ENCODE measurements at places on chromosomes 2 and 18.

- peak; percentile 13 for DNase-seq
These were observed 47.0 kb downstream of the REV1 start for GRCh38 chr2:99442837-99443236.

GRCh38 chr2:159035790-159036411 is 67.5 kb downstream of the TANC1 start:
- DNase-seq: no peak

DNA sequence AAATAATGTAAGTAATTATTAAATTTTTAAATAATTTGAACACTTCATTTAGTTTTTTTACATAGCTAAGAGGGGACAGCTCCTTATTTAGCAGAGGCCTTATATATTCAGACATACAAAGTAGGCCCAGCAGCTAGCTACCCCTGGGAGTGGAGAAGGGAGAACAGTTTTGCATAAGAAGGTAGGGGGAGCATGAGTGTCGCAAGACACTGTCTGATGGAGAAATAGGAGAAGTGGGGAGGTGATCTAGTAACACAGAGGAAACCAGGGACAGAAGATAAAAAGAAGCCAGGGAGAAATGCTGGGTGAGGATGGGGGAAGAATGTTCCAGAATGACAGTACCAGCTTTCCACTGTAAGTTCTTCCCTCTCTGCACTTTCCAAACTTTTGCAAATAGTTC is 16.0 kb upstream of the RGPD4 start:
- DNase-seq: no peak

DNA sequence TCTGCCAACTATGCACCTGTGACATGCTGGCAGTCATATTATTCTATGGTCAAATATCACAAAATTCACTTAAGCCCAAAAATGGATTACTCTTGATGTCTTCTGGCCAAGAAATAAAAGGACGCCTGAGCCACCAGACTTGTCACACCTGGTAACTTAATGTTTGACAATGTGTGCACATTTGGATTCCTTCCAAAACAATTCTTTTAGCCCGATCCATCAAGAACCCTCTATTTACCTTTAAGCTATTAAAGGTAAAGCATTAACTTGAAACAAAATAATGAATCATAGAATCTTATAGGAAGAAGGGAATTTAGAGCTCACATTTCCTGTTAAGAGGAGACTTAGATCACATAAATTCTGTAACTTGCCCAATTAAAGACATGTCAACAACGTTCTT is 46.5 kb upstream of the NFU1 start:
- DNase-seq: no peak

GRCh38 chr2:128279009-128279408 is 39.7 kb downstream of the HS6ST1 start:
- no peak for DNase-seq

DNA sequence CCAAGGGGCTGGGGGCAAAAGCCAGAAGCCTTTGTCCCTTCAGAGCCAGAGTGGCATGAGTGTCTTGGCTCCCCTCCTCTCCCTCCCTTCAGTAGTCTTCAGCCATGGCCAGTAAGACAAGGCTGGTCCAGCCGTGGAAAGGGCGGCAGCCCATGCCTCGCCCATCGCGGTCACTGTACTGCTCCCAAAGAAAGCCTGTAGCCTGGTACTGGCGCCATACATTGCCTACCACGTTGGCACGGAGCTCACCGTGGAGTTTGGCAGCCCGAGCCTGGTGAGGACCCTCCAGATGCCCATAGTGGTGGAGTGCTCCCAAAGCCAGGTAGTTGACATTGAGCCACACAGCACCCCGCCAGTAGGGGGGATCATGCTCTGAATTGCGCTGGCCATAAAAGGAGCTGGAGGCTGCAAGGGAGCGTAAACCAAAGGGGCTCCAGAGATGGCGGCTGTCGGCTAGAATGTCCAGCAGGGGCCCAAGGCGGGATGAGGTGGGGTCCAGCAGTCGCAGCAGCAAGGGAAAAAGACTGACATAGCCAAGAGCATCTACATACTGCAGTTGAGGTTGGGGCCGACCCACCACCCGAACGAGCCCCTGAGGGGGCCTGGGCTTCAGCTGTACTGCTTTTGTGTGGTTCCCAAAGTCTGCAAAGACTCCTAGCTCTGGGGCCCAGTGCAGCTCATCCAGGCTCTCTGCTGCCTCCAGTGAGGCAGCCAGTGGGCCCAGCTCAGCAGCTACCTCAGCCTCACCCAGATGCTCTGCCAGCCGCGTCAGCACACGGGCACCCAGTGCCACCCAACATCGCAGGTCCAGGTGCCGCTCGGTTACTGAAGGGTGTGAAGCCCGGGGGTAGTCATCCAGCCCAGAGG is 3.2 kb downstream of the WBP1 start:
- DNase-seq: no peak

DNA sequence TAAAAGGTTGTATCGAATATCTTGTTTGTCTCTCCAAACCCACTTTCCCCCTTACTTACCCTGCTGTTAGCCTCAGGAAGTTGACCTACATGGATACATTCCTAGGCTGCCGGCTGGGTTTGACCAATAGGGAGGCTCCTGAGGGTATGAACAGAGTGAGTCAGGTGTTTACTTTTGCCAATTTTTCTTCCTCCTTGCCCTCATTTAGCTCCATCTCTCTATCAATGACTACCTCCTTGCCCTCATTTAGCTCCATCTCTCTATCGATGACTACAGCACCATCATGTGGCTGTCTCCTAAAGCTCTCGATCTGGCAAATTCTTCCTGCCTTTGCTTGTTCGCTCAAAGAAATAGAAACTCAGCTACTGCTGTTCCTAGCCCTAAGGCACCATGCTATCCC is 571.9 kb upstream of the CRIM1 start:
- no peak for DNase-seq

GRCh38 chr2:200054681-200055468 is 99.5 kb downstream of the MAIP1 start:
- DNase-seq: no peak

GRCh38 chr2:88350331-88351248 is 101.9 kb downstream of the FOXI3 start:
- DNase-seq: peak; percentile 1

DNA sequence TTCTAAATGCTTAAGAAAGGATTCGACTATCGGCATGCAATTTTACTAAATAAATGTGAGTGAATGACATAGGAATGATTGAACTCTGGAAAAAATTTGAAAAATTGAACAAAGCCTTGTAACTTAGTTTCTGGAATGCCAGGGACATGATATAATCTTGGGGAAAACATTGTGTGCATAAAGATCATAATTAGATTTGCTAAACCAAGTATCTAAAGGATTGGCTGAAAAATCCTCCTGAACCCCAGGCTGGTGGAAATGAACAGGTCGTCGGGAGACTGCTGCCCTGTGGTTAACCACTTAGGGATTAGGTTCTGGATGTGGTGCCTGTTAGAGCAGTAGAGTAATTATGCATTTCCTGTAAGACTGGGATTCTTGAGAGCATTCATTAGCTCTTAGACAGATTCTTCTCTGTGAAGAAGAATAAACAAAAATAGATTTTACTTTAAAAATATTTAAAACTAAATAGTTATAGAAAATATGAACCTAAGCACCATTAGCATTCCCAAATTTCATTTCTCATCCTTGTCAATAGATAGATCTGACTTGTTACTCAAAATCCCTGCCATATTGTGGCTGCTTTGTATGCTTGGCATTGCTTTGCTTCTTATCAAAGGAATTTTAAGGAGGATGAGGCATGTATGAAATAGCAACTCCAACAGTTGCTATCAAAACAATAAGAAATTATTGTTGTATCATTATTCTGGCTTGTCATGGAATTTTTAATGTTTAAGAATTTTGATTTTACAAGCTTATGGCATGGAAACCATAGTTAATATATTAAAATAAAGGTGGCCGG is 55.9 kb downstream of the LYPD6B start:
- no peak for DNase-seq

GRCh38 chr2:200850512-200851256 is 13.8 kb downstream of the CLK1 start:
- no peak for DNase-seq

- DNase-seq: no peak
These were observed 85.0 kb upstream of the SEC11C start for GRCh38 chr18:59054496-59055287.

GRCh38 chr18:31042406-31043181 is at the start of gene DSC3:
Gene DSC3, minus strand, starts transcription at chr18:31042742. Its CDS starts 82 bp downstream, at chr18:31042660.
- DNase-seq: no peak

GRCh38 chr2:132876745-132877391 is 206.9 kb upstream of the LYPD1 start:
- DNase-seq: no peak

DNA sequence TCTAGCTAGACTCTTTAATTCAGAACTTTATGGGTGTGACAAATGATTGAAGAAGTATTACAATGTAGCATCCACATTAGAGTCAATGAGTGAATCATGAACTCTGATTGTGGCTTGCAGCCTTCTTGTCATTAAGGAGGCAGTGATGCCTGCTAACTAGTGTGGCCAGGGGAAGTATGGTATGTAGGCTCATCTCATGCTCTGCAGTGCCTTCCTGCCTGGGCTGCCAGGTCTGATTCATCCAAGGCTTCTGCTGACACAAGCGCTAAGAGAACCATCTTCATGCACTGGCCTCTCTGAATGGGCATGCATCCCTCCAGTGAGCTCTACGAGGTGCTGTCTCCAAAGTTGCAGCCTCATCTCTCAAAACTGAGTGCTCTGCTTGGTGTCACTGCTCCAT is 144.3 kb downstream of the MTCL1 start:
- DNase-seq: no peak

- DNase-seq: no peak
These were observed 22.0 kb upstream of the KCNF1 start for GRCh38 chr2:10889651-10890215.

DNA sequence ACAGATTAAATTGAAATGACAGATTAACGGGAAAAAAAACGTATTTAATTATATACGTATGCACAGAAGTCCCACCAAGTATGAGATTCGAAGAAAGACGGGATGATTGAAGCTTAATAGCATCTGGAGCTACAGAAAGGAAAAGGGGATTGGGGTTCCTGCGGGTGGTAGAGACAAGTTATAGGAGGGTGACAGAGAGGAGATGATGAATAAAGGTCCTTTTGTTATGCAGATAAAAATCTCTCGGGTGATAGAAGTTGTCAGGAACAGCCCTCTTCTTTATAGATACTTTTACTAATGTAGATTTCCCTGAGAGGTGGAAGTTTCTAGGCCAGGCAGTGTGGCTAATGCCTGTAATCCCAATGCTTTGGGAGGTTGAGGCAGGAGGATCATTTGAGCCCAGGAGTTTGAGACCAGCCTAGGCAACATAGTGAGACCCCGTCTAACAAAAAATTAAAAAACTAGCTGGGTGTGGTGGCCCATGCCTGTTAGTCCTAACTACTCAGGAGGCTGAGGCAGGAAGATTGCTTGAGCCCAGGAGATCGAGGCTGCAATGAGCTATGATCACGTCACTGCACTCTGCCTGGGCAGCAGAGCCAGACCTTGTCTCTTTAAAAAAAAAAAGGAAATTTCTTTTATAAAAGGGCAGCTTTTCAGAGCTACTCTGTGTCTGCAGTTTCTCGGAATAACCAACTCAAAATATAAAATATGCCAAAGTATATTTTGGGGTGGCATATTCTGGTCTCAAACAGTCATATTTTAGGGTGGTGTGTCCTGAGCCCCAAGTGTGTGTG is 113.0 kb downstream of the STPG4 start:
- DNase-seq: no peak

DNA sequence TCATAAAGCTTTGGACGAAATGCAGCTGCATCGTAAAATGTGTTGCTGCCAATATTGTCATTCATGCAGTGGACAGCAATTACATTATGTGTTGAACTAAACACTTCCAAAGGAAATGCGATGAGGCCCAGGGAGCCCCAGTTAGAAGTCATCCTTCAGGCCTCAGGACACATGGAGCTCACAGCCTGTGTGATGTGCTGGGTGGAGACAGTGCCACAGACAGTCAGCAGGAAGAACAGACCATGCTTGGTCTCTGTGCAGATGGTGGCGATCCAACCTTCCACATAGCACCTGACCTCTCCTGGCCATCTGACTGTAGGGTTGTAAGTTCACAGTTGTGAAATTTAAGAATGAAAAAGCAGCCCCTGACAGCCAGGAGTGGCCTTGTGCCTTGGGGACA is 118.3 kb upstream of the ALKAL2 start:
- no peak for DNase-seq

- DNase-seq: no peak
These were observed at the start of gene M1AP for GRCh38 chr2:74648009-74648443. Gene M1AP, minus strand, starts transcription at chr2:74648330. Its CDS starts 8,055 bp downstream, at chr2:74640275.

DNA sequence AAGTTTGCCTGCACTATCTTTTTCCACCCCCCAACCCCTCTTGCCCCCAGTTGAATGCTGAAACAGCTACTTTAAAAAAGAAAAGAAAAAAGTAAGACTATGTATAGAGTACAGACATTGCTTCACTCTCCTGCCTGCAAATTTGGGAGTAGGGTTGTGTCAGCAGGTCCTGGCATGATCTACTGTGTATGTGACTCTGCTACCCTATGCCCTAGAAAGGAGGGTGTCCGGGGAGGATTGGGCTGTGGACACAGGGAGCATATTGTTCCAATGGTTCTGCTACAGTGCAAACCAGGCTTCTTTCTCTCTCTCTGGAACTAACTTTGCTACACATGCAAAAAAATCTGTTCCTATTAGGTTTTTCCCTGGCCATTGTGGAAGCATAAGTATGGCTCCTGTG is 9.9 kb upstream of the ZEB2 start:
- DNase-seq: peak; percentile 15

DNA sequence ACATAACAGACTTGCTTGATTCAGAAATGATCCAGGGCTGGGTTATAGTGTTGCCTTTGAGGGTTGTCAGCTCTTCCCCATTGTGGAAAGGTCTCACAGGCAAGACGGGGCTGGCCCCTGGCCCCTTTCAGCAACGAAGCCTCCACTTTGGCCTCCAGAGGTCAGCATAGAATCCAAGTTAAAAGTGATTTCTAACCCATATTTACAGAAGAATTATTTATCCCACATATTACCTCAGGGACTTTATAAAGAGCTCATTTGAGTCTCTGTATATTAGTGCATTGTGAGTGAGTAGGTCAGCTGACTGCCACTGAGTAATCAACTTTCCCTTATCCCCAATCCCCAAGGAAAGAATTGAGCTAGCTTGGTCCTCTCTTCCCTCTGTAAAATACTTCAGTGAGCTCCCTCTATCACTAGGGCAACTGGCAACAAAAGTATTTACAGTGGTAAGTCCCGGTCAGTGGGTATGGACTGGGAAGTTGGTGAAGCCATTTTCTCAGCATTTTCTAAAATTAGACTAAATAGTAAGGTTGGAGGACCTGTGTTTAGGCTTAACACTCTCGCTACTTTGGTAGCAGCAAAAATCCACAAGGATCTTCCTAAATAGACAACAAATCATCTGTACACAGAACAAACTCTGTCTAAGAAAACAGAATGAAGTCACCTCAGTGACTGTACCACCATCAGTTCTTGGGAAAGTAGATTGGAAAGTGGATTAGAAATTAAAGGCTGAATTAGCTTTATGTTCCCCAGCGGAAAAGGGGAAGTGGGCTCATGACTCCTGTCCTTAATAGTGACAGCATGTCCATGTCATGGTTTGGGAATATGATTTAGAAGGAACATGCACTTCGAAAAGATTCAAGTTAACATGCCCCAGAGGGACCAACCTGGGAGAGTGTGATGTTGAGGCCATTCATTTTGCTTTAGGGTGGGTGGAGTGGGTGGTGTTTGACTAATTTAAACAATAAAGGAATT is 171.0 kb upstream of the SIX3 start:
- no peak for DNase-seq

GRCh38 chr18:55587418-55588110 is 428 bp downstream of the TCF4 start:
- DNase-seq: peak; percentile 66

- DNase-seq: no peak
These were observed 78.2 kb upstream of the UXS1 start for GRCh38 chr2:106272216-106272807.

GRCh38 chr18:36451454-36452251 is 154.1 kb downstream of the FHOD3 start:
- no peak for DNase-seq

All from globus pallidus (tissue), 1 donor.